ENCODE measurements at places on chromosomes 12 and 14.
A peak's percentile ranks its signal among the peaks of the same experiment; 100 is the strongest.

DNA sequence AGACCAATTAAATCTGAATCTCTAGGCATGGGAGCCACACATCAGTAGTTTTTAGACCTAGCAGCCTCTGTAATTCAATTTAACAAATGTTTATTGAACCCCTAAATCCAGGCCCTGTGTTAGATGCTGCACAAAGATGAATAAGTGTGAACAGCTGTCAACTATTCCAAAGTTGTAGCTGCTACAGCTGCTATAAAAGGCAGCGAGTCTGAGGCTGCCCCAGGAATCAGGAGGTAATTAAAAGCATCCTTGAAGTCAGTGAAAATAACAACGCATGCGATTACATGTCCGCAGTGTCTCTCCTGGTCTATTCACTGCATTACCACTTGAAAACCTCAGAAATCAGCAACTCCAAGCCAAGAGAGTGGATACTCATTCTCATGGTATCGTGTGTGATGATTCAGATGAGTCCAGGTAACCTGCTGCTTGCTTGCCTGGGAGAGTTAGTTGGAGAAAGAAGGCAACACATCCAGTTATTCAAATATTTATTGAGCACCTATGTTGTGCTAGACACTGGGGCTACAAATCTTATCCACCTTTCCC is 34.9 kb upstream of the DDHD1 start:
- no peak for DNase-seq

DNA sequence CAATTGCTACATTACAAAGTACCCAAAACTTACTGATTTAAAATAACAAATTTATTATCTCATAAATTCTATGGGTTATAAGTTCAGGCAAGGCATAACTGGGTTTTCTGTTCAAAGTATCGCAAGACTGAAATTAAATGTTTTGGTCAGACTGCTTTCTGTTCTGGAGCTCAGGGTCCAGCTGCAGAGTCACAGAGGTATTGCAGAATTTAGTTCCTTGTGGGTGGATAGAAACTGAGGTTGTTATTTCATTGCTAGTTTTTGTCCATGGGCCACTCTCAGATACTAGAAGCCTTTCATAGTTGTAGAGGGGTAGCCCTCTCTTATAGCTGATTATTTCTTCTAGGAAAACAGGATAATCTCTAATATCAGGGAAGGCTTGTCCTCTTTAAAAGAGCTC is 467.9 kb downstream of the TRHDE start:
- no peak for DNase-seq

- DNase-seq, result no peak
These were observed 107.9 kb upstream of the GZMB start for GRCh38 chr14:24741871-24742270.

- DNase-seq, result no peak
These were observed 42.0 kb upstream of the ATP2B1 start for GRCh38 chr12:89750389-89751351.

DNA sequence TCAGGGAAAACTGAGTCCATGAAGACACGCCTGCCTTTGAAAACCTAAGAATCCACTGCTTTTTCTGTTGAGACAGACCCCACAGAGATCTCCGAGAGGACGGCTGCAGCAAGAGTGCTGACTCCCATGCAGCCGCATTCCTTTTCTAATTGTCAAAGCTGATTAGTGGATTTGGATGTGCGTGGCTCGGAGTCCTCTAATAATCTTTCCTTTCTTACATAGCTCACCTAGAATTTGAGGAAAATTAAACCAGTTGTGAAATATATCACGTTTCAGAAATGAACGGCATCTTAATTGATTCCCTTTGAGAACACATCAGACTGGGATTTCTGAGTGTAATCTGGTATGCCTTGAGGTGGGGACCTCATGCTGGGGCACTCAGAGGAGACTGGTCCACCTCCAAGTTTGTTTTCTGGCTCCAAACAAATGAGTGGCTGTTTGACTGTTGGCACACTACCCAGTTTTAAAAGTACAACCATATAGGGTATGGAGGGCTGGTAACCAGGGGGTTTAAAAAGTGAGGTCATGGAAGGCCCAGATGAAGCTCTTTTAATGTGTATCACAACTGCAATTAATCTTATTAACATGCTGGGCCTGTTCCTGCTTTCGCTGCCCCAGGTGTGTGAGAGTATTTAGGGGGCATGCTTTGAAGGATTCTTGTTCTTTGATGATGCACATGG is 63.3 kb downstream of the RASSF3 start:
- no peak for DNase-seq

DNA sequence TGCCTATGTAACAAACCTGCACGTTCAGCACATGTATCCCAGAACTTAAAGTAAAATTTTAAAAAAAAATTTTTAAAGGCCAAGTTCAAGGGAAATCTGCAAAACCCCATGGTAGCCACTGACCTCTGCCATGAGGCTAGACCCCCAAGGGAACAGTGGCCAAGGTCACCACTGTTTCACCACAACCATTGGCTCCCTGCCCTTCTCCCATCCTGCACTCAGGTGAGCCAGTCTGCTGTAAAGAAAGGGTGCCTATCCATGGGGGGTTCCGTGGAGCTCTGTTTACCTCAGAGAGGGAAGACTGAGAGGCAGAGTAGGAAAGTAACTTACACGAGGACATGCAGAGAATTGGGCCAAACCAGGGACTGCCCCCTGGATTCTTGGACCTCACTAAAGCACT is 38.6 kb downstream of the VWF start:
- no peak for DNase-seq

DNA sequence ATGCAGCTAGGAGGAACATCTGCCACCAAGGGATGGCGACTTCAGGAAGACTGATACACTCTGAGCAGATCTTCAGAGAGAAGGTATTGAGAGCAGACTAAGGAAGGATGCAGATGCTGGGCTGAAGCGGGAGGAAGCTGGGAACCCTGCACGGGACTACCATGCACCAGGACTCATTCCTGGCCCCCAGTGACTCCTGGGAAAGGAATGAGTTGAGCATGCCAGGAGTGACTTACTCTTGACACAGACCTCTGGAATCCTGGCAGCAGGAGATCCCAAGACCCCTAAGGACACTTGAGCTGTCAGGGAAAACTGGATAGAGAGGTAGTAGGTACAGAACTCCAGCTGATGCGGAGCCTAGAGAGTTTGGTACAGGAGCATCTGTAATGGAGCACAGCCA is 336.1 kb downstream of the RPS29 start:
- DNase-seq, result peak; percentile 74

DNA sequence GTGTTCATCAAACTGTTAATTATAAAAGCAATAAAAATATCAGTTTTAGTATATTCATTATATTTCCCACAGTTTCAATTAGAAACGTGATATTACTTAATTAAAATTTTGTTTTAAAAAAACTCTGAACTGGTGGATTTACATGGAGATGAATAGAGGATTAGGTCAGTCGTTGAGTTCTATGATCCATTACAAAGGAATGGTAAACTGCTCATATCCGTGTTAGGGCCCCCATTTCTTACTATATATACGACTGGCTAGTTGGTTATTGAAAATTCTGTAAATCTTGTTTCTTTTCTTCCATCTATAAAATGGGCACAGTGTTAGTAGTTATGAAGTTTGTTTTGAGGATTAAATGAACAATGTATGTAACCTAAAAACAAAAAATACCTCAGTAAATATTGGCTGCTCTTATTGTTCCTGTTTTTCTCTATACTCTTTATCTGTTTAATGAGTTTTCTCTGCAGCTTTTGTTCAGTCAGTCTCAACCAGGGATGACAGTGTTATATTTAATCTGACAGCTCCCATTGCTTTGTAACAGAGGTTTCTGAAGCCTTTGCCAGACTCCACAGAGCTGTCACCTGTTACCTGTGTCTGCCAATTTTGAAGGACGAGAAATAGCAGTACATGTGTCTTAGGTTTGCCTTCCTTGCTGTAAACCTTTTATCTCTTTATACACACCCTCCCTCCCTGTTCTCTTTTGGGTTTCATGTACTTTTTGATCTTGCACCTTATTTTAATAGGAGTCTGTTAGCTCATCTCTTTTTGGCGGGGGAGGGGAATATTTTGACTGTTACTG is 41.5 kb downstream of the FRS2 start:
- DNase-seq, result no peak

- no peak for DNase-seq
These were observed 441.8 kb downstream of the TMTC2 start for GRCh38 chr12:83128540-83128939.

- no peak for DNase-seq
These were observed 75.5 kb downstream of the PDE3A start for GRCh38 chr12:20443792-20444191.

DNA sequence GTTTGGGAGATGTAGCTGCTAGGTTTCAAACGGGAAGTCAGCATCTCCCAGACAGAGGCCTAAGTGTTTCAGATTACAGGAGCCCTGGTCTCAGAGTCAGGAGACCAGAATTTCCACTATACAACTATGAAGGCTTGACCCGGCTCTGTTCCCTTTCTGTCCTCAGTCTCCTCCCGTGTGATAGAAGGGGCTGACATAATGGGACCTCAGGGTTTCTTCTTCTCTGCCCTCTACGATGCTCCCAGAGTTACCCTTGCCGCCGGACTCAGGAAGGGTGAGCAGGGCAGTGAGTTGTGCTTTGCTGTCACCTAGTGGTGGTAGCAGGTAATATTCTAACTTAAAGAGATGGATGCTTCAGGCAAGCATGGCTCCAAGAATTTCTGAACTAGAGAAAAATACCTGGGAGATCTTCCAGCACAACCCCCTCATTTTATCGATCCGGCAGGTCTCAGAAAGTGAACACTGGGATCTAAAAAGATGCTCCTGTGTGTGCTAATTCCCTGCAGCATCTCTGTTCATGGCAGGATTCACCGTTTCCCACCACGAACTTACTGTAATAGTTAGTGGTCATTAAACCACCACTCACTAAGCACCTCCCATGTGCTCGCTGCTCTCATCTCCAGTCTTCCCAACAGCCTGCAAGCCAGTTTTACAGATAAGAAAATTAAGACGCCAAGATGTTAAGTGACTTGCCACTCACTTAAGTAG is 84.4 kb downstream of the VWF start:
- DNase-seq, result peak; percentile 63

DNA sequence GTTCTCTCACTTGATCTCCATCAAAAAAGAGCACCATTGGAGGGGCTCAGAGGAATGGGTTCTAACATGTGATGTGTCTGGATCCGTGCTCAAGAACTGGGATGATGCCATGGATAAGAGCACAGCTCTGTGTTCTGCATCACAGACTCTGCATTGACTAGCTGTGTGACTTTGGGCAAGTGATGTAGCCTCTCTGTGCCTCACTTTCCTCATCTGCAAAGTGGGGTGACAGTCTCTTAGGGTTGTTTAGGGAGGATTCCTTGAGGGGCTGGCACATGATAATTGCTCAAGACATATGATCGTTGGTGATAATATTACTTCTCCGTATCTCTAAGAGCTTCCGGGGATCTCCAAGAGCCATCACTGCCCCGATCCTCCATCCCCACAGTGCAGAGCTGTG is 202.3 kb downstream of the CHST11 start:
- no peak for DNase-seq

DNA sequence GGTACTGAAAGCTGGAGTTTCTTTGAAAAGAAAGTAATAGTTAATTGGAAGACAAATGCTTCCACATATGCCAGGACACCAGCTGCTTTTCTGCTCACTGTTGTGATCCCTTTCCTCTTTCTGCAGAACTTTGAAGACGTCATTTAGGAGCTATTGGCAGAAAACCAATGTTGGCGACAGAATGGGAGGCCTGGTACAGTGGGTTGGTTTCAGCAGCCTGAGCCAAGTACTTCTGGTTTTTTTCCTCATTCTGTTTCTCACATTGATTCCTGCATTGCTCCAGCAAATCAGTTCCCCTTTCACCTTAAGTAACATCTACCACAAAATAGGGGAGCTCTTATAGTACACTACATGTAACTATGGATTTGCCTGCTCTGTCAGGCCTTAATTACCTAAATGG is 96.9 kb downstream of the FIGNL2 start:
- DNase-seq, result no peak

GRCh38 chr14:30822080-30822571 is 52.2 kb upstream of the COCH start:
- no peak for DNase-seq

- no peak for DNase-seq
These were observed 90.7 kb downstream of the RERG start for GRCh38 chr12:15130541-15130940.

DNA sequence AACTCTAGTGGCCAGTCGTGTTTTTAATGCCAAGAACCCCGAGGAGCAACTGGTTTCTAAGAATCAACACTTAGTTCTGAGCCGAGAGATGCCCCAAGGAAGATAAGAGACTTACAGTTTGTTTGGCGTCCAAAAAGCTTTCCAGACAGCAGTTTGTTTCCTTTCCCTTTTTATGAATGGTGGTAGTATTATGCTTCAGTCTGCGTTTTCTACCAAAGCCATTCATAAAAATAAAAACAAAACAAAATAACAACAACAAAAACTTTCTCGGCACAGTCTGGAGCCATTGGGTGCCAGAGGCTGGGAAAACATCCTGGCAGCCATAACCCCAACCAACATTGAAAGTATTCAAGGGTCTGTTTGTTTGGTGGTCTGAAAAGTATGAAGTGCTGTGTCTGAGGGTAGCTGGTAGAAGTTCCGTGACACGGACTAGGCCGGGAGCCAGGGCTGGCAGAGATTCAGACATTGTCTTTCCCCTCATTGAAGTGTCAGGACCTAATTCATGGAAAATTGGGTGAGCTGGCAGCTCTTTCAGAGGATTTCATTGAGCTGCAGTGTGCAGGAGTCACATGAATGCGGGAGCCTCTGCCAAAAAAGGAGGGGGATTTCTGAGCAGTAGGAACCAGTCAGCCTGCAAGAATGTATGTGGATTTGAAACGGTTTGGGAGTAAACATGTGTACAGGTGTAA is 124.2 kb downstream of the HMGA2 start:
- no peak for DNase-seq

All from T1000 (cell line).